Midbrain (tissue), 1 donor: ENCODE measurements at places on chromosomes 1 and 21.
A peak's percentile ranks its signal among the peaks of the same experiment; 100 is the strongest.

DNA sequence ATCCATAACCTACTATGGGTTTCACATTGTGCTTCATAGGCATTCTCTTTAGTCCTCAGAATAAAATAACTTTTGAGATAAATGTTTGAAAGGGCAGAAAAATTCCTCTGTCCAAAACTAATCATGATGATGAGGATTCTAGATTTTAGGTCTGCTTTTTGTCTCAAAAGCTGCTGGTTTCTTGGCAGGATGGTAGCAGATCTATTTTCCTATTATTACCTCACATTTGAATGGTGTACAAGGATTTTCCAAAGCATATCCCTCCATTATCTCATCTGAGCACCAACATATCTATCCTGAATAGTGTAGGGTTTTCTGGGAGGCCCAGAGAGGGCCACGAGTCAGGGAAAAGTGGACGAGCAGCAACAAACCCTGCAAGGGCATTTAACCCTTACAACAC, 201.9 kb downstream of the PLPP3 start:
- no peak for DNase-seq

DNA sequence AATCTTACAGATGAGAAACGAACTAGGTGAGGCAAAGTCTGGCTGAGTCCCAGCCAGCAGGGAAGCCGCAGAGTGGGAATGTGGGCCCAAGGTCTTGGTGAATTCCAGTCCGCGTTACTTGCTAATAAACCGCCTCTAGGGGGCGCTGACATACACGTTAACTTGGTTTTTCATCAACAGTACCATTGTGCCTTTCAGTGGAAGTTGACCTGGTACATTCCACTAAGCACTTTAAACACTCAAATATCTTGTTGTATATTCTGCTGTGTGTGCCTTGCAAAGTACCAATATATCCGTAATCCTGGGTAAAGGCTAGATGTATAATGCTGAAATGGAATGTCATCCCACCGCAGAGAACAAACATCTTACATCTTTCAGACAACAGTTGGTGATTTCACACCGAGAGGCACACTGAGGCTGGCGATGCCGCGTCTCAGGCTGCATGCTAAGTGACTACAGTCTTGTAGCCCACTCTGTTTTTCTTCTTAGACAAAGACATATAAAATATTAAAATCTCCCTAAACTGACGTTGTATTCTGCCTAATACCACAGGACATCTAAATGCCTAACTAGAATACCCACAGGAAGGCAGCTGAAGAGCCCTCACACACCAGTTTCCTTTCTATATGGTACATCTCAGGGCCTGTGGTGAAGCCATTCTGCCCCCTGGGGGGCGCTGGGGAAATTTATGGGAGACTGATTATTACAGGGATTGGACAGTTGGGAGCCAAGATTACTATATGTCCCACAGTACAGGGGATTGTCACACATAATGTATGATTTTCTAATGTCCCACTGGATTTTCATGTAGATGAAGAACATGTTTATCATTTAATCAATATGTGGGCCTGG, 49.2 kb upstream of the C1orf198 start:
- peak; percentile 79 for DNase-seq

DNA sequence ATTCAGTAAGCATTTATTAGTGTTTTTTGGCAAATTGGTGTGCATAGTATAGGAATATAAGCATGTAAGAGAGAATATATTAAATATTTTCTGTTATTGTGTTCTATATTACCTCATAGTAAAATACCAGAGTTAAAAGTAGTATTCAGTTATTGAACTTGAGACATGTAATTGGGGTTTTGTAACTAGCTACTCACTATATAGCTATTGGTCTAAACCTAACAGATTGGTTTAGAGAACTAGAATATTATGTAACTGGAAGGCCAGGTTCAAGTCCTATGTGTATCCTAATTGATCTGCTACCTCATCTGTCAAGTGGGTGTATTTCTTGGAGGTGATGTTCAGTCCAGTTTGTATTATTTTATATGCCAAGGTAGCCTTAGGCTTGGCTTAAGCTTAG, 26.3 kb downstream of the CLIC4 start:
- no peak for DNase-seq

- peak; percentile 89 for DNase-seq
These were observed 36.2 kb upstream of the IPO9 start for GRCh38 chr1:201792534-201793305.

GRCh38 chr1:35298464-35298863, 30.0 kb downstream of the ZMYM4 start:
- DNase-seq, result peak; percentile 39

DNA sequence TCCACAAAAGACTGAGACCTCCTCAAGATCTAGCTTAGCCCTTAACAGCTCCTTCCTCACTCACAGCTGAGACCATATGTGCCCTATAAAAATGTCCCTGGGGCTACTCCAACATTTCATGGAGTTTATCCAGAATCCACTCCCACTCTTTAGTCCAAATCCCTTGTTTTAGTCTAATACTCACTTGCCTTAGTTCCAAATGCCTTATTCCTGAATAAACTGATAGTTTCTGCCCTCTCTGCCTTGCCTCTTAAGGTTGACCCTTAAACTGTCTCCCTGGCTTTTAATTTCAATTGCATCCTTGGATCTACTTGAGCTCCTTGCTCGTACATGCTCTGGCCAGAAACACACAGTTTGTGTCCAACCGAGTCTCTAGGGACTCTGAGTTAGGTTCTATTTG, 47.3 kb upstream of the LYPLAL1 start:
- DNase-seq, result no peak

- no peak for DNase-seq
These were observed 102.4 kb upstream of the ETV3 start for GRCh38 chr1:157240495-157241184.

DNA sequence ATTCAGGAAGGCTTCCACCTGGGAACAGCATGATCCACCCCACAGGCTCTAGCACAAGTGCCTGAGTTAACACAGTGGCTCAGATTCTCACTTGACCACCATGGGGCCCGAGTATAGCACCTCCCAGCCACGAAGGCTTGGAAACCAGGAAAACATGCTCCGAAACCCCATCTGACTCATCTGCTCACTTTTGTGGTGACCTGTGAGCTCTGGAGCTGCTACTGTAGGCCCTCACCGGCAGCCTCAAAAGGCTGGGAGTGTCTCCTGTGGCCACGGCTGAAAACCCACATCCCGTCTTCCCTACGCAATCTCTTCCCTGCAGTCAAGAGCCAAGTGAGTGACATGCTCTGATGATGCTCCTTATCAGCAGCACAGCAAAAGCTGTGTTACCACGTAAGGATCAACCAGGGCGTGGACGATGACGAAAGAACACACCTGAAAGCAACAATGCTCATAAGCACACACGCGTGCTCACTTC, 81.4 kb downstream of the TGFBR3 start:
- DNase-seq, result no peak

- DNase-seq, result no peak
These were observed 590.1 kb downstream of the LTN1 start for GRCh38 chr21:28402616-28402989.

- DNase-seq, result no peak
These were observed 76.4 kb downstream of the HS2ST1 start for GRCh38 chr1:86990826-86991225.

DNA sequence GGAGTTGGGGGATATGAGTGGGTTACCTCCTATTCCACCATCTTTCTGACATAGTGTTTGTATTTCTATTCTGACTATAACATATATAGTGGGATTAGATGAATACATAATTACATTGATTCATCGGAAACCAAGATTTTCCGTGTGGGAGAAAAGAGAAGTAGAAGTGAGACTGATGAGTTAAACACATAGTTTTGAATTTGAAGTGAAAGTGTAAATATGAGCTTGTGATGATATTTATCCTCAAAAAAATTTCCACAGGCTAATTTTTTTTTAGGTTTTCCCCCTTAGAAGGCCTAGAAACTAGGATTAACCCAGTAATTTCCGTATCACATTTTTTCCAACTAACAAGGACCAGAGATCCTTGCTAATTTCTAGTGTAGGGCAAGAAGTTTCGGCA, 6.9 kb downstream of the CD1B start:
- DNase-seq, result no peak
